ENCODE measurements at places on chromosomes 13 and 19.

GRCh38 chr19:52922841-52923777, at the start of gene ZNF888:
TSS of gene ZNF888 (minus strand) at chr19:52923428. CDS start at chr19:52917873, 5,555 bp downstream.
- DNase-seq = peak; percentile 84

DNA sequence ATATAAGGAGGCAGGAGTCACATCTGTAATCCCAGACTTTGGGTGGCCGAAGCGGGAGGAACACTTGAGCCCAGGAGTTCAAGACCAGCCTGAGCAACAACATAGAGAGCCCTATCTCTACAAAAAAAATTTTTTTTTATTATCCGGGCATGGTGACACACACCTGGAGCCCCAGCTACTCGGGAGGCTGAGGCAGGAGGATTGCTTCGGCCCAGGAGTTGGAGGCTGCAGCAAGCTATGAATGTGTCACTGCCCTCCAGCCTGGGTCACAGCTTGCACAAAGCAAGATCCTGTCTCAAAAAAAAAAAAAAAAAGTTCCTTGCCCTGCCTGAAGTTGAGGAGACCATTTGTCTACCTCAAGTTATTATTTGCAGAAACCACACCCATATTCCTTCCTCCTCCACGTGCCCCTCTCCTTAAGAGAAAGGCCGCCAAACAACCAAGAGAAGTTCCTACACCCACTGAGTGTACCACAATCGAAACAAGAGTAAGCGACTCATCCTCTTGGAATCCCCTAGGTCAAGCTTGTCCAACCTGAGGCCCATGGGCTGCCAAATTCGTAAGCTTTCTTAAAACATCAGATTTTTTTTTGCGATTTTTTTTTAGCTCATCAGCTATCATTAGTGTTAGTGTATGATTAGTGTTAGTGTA, 2.2 kb downstream of the ABCC4 start:
- DNase-seq = no peak

- DNase-seq = no peak
Observed at GRCh38 chr13:109776575-109776974, 9.8 kb downstream of the IRS2 start.

DNA sequence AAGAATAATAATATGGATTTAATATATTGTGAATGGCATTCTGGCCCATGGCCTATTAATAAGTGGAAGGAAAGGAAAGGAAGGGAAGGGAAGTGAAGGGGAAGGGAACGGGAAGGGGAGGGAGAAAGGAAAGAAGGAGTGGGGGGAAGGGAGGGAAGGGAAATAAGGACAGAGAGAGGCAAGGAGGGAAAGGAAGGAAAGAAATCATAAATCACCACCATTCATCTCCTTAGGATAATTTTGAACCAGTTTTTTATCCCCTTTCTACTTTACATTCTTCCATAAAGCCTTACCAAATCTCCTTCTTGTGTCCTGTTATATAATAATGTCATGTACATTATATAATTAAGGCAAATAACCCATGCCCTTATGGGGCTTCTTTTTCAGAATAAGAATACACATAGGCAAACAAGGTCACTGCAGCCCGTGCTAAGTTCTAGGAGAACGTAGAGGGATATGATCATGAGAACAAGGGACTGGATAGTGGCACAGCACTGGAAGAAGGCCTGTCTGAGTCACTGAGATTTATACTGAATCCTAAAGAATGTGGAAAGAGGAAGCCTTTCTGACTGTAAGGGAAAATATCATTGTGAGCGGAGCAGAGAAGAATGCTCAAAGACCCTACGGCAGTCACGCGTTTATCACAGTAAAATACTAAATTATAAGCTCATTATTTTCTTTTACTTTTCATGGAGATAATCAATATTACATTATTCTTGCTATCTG, 444.5 kb upstream of the GPC6 start:
- no peak for DNase-seq

- no peak for DNase-seq
Observed at GRCh38 chr19:36136964-36137686, 2.7 kb upstream of the CAPNS1 start.

DNA sequence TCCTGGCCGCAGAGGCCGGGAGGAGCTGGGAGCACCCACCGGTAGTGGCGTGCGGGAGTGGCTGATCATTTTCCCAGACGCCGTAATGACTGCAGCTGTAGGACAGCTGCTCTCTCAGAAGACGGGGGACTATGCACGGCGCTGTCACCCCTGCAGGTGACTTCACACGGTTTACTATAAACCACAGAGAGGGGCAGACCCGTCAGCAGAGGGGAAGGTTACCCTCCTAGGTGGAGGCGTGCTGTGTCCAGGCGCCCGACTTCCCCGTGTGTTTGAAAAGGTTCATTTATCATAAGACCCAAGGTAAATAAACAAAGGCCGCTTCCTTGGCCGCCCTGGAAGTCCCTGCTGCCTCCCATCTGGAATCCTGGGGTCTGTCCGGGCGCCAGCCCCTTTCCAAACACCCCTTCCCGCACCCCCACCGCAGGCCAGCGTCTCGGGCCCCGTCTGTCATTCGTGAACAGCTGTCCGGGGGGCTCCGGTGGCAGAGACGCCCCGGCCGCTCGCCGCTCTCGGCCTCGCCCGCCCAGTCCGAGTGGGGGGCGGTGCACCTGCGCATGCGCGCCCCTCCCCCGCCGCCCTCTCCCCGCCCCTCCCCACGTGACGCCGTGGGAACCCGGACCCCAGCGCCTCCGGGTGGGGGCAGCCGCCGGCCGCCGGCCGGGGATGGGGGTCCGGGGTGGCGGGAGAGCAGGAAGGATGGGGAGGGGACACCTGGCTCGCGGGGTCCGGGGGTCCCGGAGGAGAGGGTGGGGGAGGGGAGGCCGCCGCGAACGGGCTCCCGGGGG, 915 bp downstream of the SHC2 start:
- peak; percentile 60 for DNase-seq

DNA sequence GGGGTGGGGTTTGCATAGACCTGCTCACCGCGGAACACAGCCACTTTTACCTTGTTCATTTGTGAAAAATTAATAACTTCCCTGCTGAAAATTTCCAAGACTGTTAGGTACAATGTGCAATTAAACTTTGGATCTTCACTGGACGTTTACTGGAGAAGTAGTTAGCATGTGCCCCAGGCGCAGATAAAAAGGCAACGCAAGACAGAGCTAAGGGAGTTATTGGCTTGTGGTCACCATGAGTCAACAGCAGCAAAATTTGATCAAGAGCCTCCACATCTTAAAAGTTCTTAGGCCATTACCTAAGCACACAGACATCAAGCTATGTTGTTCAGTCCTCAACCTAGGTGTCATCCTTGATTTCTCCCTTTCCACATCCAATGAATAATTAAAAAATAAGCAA, 257.0 kb downstream of the LHFPL6 start:
- DNase-seq = no peak

GRCh38 chr13:92649140-92649813, 577.3 kb upstream of the GPC6 start:
- no peak for DNase-seq

- no peak for DNase-seq
Observed at GRCh38 chr13:25902891-25903341, 148.9 kb downstream of the SHISA2 start.

DNA sequence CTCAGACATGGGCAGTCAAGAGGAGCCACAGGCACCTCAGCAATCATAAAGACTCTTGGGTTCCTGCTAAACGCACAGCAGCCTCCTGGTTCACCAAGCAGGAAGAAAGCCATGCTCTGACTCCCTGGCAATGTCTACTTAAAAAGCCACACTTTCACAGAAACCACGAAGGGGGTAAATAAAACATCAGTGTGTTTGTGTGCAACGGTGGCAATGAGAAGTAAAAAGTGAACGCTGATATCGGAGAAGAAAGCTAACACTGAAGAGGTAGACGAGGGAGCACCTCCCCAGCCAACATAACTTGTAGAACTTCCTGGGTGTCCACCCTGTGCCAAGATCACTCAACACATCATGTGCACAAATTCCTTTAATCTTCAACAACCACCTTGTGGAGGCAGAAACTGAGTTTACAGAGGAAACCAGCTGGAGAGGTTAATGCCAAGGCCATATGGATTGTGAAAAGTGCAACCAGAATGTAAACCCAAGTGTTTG, 30.2 kb downstream of the HSPH1 start:
- no peak for DNase-seq

GRCh38 chr13:74461011-74461410, 326.8 kb upstream of the KLF12 start:
- no peak for DNase-seq

DNA sequence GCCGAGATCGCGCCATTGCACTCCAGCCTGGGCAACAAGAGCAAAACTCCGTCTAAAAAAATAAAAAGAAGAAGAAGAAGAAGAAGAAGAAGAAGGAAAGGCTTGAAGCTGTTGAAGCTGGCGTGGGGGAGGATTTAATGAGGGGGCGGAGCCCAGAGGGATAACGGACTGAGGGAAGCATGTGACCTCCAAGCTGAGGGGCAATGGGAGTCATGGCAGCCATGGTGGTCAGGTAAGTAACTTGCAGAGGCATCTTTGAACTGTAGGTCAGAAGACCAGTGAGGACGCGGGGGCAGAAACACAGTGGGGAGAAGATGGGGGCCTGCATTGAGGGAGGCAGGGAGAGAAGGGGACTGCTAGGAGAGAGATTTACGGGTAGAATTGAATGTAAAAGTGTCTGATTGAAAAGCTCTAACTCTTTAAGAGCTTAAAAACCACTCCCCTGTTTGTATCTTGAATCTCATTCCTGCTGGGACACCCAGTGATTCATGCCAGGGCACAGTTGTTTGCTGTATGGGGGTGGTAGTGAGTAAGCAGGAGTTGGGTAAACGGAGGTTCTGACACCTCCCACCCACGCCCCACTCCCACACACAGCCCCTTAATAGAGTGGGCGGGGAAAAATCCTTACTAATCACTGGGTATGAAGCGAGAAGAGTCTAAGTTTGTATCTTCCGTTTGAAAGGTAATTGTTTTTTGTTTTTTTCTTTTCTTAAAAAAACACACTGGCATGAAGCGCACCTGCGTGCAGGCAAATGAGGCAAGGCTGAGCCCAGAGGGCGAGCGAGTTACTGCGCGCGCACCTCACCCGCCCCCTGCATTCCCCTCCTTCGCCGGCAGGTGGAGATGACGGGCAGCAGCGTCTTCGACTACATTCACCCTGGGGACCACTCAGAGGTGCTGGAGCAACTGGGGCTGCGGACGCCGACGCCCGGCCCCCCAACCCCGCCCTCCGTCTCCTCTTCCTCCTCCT, 13.0 kb downstream of the TMEM160 start:
- DNase-seq = peak; percentile 77

DNA sequence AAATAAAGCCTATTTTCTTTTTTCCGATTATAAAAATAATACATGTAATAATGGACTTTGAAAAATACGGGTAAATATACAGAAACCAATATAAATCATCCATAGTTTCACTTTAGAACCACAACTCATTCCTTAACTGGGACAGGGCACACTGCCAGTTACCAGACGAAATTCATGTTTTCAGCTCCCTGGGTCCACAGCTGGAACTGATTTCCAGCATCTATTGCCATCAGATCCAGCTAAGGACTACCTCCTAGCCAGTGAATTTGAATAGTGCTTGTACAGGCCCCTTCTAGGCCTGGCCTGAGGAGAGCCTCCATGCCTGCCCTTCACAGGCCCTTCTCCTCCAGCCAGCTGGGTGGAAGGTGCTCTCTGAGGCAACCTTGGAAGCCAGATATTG, 30.0 kb upstream of the ATP12A start:
- no peak for DNase-seq

GRCh38 chr13:74977498-74977897, 504.5 kb downstream of the TBC1D4 start:
- DNase-seq = no peak

GRCh38 chr13:39607876-39608275, 4.9 kb upstream of the LHFPL6 start:
- DNase-seq = no peak

- DNase-seq = no peak
Observed at GRCh38 chr19:5186293-5187050, 154.1 kb downstream of the PTPRS start.

- peak; percentile 39 for DNase-seq
Observed at GRCh38 chr19:45153339-45154063, 7.3 kb downstream of the NKPD1 start.

GRCh38 chr13:48571126-48571913, 38.4 kb upstream of the RCBTB2 start:
- no peak for DNase-seq

- no peak for DNase-seq
Observed at GRCh38 chr13:94464771-94465170, 14.7 kb downstream of the DCT start.

DNA sequence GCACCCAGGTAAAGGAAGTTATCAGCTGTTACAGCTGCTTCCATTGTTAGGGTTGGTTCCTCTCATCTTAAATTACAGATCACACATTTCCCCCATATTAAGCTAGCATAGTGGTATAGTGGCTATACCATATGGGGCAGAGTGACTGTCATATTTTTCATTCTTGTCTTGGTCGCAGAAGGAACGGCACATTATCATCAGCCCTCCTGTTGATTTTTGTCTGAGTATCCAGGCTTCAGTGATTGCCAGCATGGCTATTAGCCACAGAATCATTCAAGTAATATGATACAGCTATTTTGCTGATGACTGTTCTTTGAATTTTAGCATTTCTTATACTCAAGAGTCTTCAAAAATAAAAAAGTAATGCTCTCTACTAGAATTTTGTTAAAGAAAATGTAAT, 240.9 kb downstream of the LIG4 start:
- no peak for DNase-seq

GRCh38 chr13:110813646-110814624, 100.4 kb downstream of the ING1 start:
- no peak for DNase-seq

DNA sequence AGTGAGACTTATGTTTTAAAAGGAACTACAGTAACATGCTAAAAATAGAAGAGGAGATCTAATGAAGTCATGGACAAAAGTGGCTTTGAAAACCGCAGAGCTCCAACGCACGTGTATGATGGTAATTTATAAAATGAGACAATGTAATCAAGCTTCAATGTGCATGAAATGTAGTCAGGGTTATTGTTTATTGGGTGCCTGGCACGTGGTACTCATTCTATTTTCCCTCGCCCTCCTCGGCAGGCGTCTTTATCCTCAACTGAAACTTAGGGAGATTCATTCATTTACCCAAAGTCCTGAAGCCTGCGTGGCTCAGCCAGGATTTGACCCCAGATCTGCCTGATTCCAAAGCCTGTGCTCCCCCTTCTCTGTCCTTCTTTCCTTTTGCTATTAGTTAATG, 79.8 kb downstream of the CHST8 start:
- no peak for DNase-seq

GRCh38 chr13:110916301-110917142, 1.7 kb upstream of the ANKRD10 start:
- no peak for DNase-seq

- no peak for DNase-seq
Observed at GRCh38 chr13:42189061-42189460, 82.9 kb upstream of the AKAP11 start.

DNA sequence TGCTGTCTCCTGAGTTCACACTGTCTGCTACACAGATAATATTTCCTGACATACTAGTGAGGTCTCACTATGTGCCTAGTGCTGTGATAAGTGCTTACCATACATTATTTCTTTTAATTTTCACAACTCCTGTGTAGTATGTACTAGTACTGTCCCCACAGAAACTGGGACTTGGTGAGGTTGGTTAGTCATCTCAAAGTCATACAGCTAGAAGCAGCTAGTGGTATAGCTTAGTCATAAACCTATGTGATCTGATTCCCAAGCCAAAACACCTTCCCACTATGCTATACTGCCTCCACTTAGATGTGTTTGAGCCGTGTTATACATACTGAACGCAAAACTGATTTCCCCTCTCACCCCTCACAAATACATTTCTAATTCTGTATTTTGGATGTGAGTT, 10.5 kb downstream of the MTMR6 start:
- DNase-seq = no peak
